Activated CD4-positive, alpha-beta memory T cell treated with anti-CD3 and anti-CD28 coated beads, Interleukin-2, amount 10 ng/mL, durations not matched to agents 7 days and 5 days (primary cell): ENCODE measurements at places on chromosomes 16 and 17. TPM values are rescaled to one million over a fixed set of nuclear protein-coding genes. Genes with fewer than 3 reads are reported as not detected.

GRCh38 chr17:59712862-59713261, 5.4 kb downstream of the VMP1 start:
- H3K27ac ChIP-seq = no peak overlapping the region
- no peaks in the 10 kb centered on the region for H3K27me3 ChIP-seq
- DNase-seq = no peak
- H3K4me3 ChIP-seq = no peak overlapping the region
- peaks cover 5% of the 10 kb centered on the region for H3K36me3 ChIP-seq

SOX15 gene
- 0.40 TPM for total RNA-seq

DNA sequence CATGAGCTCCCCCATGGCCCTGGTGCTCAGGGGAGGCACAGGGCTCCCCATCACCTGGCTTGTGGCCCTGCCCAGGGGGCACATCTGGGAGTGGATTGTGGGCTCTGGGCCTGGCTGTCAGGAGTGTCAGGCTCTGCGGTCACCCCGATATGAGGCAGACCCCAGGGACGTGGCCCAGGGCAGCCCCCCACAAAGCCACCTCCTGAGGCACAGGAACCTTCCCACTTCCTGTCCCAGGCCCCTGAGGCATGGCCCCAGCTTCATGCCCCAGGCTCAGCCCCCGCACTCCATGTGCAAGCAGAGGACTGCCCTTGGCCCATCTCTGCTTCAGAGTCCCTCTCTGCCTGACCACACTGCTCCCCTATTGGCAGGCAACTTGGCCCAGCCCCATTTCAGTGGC, 160.3 kb downstream of the PCTP start:
- no peak overlapping the region for H3K27ac ChIP-seq
- peaks cover 2% of the 10 kb centered on the region for H3K27me3 ChIP-seq
- no peak overlapping the region for H3K4me3 ChIP-seq
- H3K36me3 ChIP-seq = no peaks in the 10 kb centered on the region

DNA sequence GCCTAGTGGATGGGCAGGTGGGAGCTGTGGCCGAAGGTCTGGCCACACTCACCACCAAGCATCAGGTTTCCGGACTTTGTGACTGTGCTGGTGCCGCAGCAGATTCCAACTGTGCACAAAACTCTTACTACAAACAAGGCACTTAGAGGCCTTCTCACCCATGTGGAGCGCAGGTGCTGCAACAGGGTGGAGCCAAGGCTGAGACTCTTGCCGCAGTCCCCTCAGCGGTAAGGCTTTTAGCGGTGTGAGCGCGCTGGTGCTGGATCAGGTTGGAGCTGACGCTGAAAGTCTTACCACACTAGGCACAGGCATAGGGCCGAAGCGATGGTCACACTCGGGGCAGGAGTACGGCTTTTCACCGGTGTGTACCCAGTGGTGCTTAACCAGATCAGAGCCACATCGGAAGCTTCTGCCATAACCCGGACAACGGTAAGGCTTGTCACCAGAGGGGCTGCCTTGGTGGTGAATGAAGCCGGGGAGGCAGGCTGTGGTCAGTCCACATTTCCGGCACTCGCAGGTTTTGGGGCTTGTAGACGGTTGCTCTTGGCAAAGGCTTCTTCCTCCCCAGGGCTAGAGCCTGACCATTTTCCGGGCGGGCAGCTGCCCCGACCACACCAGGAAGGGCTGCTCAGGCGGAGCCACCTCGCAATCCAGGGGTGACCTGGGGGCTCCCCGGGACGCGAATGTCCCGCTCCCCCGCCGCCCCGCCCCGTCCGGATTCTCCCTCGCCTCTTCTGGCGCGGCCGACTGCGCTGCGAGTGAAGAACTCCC, 1.0 kb upstream of the ARMC5 start:
- DNase-seq = peak; percentile 79
- H3K4me1 ChIP-seq = peaks cover 53% of the 10 kb centered on the region
- peak overlapping the region; percentile 91 for H3K27ac ChIP-seq
- no peaks in the 10 kb centered on the region for H3K27me3 ChIP-seq
- H3K36me3 ChIP-seq = peaks cover 21% of the 10 kb centered on the region

DNA sequence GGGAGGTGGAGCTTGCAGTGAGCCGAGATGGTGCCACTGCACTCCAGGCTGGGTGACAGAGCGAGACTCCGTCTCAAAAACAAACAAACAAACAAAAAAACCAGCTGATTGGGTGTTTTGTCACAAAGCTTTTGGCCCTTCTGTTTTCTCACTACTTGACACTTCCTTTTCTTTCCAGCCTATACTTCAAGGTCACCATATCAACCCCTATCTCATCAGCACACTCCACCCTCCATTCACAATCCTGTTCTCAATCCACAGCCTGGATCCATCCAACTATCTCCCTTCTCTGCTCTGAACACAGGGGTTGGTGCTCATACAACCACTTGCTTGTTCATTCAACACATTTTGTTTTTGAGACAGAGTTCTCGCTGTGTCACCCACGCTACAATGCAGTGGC, 6.6 kb upstream of the MED11 start:
- H3K4me1 ChIP-seq = peaks cover 56% of the 10 kb centered on the region
- peaks cover 25% of the 10 kb centered on the region for H3K36me3 ChIP-seq
- H3K27me3 ChIP-seq = no peaks in the 10 kb centered on the region
- DNase-seq = no peak
- H3K4me3 ChIP-seq = no peak overlapping the region
- H3K27ac ChIP-seq = no peak overlapping the region

HIGD1B gene
- not detected for total RNA-seq

- no peak overlapping the region for H3K4me3 ChIP-seq
- peak overlapping the region; percentile 67 for H3K27ac ChIP-seq
- H3K36me3 ChIP-seq = peaks cover 63% of the 10 kb centered on the region
- H3K27me3 ChIP-seq = no peaks in the 10 kb centered on the region
- H3K4me1 ChIP-seq = peaks cover 68% of the 10 kb centered on the region
These were observed 63.6 kb downstream of the SMG6 start for GRCh38 chr17:2239882-2240430.

LYRM9 gene
- 6.0 TPM for total RNA-seq

DNA sequence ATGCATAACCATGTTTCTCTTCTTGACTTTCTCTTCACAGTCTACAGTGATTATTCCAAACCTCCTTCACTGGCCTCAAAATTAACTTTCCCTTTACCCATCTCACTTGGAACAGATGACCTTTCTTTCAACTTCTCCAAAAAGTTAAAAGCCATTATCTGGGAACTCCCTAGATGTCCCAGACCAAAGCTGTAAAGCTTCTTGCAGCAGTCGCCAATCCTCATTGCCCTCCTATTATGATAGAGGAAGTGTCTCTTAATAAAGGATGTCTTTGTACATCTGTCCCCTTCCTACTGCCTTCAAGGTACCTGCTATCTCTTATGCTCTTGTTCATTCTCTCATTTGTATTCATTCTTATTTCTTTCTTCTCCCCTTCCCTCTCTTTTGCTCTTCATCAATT, 127.5 kb downstream of the MRTFB start:
- DNase-seq = no peak
- no peak overlapping the region for H3K27ac ChIP-seq
- H3K4me3 ChIP-seq = no peak overlapping the region
- peaks cover 16% of the 10 kb centered on the region for H3K4me1 ChIP-seq

GRCh38 chr17:50866950-50867362, 802 bp upstream of the TOB1 start:
- peaks cover 50% of the 10 kb centered on the region for H3K4me1 ChIP-seq
- DNase-seq = peak; percentile 76
- peak overlapping the region; percentile 89 for H3K4me3 ChIP-seq
- H3K27me3 ChIP-seq = no peaks in the 10 kb centered on the region

DNA sequence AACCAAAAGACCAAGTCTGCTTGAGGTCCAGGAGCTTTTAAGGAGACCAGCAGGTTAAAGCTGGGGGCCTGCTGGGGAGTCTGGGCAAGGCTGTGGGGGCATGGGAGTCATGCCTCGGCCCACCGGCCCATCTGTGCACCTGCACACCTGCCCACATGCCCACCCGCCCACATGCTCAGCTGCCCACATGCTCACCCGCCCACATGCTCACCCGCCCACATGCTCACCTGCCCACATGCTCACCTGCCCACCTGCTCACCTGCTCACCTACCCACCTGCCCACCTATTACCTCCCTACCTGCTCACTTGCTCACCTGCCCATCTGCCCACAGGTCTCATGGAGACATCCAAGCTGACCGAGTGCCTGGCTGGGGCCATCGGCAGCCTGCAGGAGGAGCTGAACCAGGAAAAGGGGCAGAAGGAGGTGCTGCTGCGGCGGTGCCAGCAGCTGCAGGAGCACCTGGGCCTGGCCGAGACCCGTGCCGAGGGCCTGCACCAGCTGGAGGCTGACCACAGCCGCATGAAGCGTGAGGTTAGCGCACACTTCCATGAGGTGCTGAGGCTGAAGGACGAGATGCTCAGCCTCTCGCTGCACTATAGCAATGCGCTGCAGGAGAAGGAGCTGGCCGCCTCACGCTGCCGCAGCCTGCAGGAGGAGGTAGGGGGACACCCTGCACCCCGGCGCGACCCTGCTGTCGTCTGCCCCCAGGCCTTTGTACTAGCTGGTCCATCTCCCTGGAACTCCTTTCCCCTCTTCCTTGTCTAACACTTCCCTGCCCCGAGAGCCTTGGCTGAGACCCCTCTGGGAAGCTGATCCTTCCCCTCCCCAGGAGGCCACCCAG, 14.0 kb downstream of the CARD14 start:
- no peak for DNase-seq
- no peaks in the 10 kb centered on the region for H3K4me1 ChIP-seq
- H3K27me3 ChIP-seq = peaks cover 7% of the 10 kb centered on the region
- H3K27ac ChIP-seq = no peak overlapping the region
- H3K4me3 ChIP-seq = no peak overlapping the region
- no peaks in the 10 kb centered on the region for H3K36me3 ChIP-seq

DNA sequence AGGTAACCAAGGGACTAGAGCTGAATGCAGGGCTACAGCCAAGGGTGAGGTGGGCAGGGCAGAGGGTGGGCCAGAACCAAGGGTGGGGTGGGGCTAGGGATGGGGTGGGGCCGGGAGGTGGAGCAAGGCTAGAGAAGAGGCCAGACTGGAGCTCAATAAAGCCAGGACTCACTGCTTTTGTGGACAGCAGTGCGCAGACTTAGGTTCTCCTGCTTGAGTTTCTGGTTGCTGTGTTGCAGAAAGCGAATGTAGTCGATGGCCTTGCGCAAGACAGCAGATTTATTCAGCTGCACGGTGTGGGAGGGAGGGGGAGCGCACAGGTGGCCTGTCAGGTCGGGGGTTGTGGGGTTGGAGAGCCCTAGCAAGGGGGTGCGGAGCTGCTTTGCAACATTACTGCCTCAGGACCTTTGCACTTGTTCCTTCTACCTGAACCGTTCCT, 18.7 kb downstream of the SREBF1 start:
- H3K36me3 ChIP-seq = peaks cover 72% of the 10 kb centered on the region
- H3K27me3 ChIP-seq = no peaks in the 10 kb centered on the region
- no peak overlapping the region for H3K4me3 ChIP-seq
- H3K27ac ChIP-seq = no peak overlapping the region
- DNase-seq = no peak
